K562 (cell line): ENCODE measurements at places on chromosomes 2 and 18. TPM values are rescaled to one million over a fixed set of nuclear protein-coding genes. Genes with fewer than 3 reads are reported as not detected.

DNA sequence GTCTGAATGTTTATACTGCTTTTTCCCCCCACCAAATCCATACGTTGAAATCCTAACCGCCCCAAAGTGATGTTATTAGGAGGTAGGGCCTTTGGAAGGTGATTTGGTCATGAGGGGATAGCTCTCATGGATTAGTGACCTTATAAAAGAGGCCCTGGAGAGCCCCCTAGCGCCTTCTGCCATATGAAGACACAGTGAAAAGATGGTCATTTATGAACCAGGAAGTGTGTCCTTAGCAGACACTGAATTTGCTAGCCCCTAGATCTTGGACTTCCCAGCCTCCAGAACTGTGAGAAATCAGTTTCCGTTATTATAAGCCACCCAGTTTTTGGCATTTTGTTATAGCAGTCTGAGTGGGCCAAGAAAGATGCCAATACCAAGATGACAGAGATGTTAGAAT, 7.2 kb upstream of the TSN start:
- DNase-seq = no peak

Gene CAPN14
- not detected in 2 replicates for total RNA-seq

DNA sequence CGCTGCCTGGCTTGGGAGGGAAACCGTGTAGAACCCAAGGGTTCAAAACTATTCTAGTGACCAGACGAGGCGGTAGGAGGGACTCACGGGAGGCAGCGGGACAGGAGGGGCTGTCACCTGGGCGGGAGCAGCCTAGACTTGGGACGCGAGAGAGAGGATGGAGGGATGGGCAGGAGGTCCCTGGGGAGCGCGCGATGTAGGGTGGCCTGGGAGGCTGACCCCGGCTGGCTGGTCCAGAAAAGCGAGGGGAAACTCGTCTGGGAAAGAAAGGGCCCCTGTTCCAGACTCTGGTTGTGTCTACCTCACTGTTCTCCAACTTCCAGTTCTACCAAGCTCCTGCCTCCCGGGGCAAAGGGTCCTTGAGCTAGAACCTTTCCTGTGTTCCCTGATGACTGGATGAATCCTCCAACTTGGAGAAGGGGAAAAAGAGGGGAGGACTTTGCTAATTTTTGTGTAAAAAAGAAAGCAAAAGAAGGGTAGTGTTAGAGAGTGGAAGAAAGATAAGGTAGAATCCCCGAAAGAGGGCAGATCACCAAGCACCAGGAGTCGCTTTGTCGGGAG, 1.4 kb downstream of the DOK6 start:
- DNase-seq = no peak

DNA sequence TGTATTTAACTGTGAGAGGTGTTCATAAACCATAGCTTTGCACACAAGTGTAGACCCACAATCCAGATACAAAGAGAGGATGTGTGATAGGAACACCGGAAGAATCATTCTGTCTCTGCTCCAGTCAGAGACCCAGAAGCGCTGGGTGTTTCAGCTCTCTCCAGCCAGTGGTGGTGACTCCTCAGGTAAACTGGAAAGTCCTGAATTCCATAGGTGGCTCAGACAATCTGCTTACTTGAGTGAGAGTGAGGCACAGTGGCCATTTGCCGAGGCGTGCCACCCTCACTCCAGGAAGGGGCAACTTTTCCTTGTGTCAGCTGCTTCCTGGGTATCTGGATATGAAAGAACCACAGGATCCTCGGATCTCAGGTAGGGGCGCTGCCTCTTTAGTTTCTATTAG, 171.5 kb downstream of the KCNS3 start:
- DNase-seq = no peak

- DNase-seq = no peak
Measured at GRCh38 chr2:158783923-158784322, 11.2 kb upstream of the DAPL1 start.
